ENCODE measurements at places on chromosomes 11 and 22. TPM values are rescaled to one million over a fixed set of nuclear protein-coding genes. Genes with fewer than 3 reads are reported as not detected.

The RIMBP3B gene
- not detected for total RNA-seq

The HSPB2 gene
- total RNA-seq, result 0.99 TPM

The PARVB gene
- total RNA-seq, result 53.2 TPM

The PKP3 gene
- 2.8 TPM for total RNA-seq

The TTC28 gene
- total RNA-seq, result 31.4 TPM

The OR5D13 gene
- total RNA-seq, result not detected

The SLC22A9 gene
- not detected for total RNA-seq

The PRR33 gene
- total RNA-seq, result not detected

The TSPO gene
- total RNA-seq, result 288 TPM

The C22orf42 gene
- not detected for total RNA-seq

The GUCY1A2 gene
- total RNA-seq, result 0.29 TPM

The PKDREJ gene
- total RNA-seq, result not detected

The KRTAP5-2 gene
- total RNA-seq, result not detected

The GCAT gene
- 27.6 TPM for total RNA-seq

The ACR gene
- not detected for total RNA-seq

The PDGFB gene
- not detected for total RNA-seq

The RAB36 gene
- total RNA-seq, result 5.6 TPM

The P2RY2 gene
- total RNA-seq, result not detected

The SHANK2 gene
- total RNA-seq, result 4.5 TPM

The CPT1A gene
- total RNA-seq, result 53.9 TPM

The MOV10L1 gene
- 1.0 TPM for total RNA-seq

The SBF1 gene
- total RNA-seq, result 123 TPM

The DGKZ gene
- total RNA-seq, result 41.6 TPM

The CDC42EP2 gene
- 33.2 TPM for total RNA-seq

The PLEKHA7 gene
- not detected for total RNA-seq

The CCDC81 gene
- total RNA-seq, result 1.0 TPM

The DEFB131B gene
- total RNA-seq, result not detected

The GSTT2 gene
- 2.0 TPM for total RNA-seq

The TRIM49 gene
- total RNA-seq, result not detected

The TMPRSS13 gene
- total RNA-seq, result not detected

All from smooth muscle cell of trachea (primary cell).